Activated B cell treated with CpG ODN at 0.5 μM for 24 hours (primary cell): ENCODE measurements at places on chromosomes 3 and 15.

DNA sequence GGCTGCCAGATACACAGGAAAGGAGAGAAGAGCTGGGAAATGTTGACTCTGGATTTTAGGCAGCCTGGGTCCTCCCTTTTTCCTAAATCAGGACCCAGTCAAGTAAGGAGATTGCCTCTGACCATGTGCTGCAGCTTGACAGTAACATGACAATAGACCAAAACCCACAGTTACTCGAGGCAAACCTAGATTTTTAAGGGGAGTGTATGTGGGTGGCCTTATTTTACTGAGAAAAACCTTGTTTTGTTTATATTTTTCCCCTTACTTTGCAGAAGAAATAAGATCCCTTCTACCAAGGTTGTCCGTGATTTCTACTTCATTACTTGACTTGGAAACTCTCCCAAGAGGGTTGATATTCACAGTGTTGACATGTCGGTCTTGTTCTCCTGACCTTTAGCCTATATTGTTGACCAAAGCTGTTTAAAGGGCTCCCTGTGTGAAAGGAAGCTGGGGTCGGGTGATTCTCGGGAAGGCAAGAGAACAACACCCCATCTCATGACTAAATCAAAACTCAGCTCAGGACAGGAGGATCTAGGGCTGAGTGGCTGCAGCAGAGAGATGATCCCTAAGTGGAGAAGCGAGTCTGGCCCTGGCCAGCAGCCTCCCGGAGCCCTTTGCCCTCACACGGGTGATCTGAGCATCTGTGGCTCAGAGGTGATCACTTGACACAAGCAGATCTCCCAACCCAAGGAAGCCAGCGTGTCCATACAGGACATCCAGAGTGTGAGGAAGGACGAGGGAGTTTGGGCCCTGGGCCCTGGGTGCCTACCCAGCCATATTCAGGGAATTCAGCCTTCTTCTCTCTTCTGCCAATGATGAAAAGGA, 31.0 kb upstream of the SLCO2A1 start:
- no peak for DNase-seq

DNA sequence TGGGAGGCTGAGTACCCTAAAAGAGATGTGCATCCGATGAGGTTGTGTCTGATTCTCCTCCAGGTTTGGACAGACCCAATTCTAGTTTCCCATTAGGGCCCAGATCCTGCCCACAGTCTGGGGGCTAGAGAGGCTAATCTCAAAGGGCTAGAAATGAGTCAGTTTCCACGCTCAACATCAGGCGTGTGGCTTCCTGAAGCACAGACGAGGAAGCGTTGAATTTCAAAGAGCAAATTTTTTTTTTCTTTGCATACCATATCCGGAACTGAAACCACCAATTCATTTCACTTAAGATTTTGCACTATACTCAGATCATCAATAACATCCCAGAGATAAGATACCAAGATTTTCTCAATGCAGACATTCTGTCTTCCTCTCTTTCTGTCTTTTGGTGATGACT, 173.8 kb upstream of the BCL6 start:
- DNase-seq, result peak; percentile 36

DNA sequence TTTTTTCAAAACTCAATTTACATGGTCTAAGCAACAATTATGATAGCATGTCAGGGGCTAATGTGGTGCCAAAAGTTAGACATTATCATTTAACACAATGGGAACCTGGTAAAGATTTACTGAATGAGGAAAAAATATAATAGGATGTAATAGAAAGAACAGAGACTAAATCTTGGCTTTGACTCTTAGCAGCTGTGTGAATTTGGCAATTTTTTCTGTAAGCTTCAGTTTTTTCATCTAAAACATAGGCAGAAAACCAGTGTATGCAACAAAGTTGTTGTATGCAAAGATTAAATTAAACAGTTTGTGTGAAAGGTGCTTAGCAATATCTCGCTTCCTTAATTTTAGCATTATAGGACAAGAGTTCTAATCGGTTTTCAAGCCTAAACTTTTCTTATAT, 57.6 kb downstream of the ZBTB20 start:
- DNase-seq, result no peak

GRCh38 chr15:64843991-64844390, 2.3 kb downstream of the PLEKHO2 start:
- no peak for DNase-seq

DNA sequence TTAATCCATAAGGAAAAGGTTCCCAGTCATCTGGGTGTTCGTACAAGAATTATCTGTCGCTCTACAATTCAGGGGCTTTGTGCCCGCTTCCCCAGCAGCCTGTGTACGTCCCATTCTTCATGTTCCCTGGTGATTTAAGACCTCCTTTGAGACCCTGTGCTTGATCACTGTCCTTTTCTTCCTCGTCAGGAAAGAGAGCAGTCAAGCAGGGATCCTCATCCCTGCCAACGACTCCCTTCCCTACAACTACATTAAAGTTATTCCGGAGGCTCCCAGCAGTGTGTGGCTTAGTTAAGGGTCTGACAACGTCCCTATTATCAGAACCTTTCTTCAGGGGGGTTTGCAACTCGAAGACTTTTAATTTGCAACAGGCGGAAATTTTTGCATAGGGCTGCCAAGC, 175.7 kb downstream of the FOXP1 start:
- DNase-seq, result no peak
